ENCODE measurements at places on chromosomes 12 and 14.

- no peaks in the 10 kb centered on the region for H3K36me3 ChIP-seq
- H3K4me1 ChIP-seq = no peaks in the 10 kb centered on the region
- no peak overlapping the region for H3K4me3 ChIP-seq
- no peaks in the 10 kb centered on the region for H3K27me3 ChIP-seq
Observed at GRCh38 chr12:2118061-2118460, 65.3 kb downstream of the CACNA1C start.

DNA sequence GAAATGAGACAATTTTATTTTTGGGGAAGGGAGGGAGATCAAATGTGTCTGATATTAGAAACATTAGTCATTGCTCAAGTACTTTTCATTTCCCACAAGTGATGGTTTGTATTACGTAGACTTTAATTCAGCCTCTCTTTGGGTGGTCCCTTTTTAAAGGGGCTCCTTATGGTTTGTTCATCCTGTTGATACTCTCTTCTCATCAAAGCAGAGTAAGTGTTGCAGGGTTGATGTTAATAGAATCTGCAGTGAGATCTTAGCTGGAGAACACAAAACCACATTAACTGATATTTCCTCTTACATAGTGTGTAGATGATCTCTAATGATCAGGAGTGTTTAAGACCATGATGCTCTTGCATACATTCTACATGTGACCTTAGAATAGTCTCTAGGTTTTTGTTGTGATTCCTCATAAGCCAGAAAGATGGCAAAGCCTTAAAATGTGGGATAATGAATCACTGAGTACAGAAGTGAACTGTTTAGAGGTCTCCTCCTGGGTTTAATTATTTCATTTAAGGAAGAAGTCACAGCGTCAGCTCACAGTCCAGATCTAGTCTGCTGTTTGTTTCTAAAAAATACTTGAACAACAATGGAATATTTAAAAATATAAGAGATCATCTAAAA, 87.4 kb upstream of the PTPRR start:
- H3K36me3 ChIP-seq = no peaks in the 10 kb centered on the region
- no peaks in the 10 kb centered on the region for H3K4me1 ChIP-seq
- no peaks in the 10 kb centered on the region for H3K27me3 ChIP-seq
- H3K27ac ChIP-seq = no peak overlapping the region
- no peak overlapping the region for H3K4me3 ChIP-seq

DNA sequence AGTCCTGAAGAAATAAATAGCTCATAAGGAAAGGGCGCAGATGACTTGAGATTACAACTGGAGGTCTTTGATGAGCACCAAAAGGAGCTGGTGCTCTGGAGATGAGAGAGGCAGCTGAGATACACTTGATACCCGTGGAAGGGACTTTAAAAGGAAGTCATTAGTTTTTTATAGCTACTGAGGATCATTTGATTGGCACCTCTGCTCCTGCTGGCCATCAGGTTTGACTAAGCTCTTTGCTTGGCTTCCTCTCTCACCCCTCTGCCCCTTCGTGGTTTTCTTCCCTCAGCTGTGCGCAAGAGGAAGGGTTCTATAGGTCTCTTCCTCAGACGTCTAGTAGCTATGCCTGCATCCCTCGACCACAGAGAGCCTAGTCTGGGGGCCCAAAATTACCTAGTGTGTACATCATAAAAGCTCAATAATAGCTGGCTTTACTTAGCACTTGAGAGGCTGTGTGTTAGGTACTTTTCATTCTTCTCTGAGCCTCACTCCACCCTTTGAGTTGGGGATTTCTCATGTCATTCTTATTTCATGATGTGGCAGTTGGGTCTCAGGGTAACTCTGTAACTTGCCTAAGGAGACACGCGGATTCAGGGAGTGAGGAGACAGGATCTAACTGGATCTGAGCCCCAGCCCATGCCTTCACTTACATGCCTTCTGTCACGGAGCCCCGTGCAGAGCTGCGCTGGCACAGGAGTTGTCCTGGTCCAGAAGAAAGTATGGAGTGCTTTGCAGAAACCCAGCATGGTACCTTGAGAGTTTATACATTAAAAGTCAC, 68.4 kb upstream of the ASPG start:
- DNase-seq = no peak
- no peak overlapping the region for H3K27ac ChIP-seq
- H3K27me3 ChIP-seq = no peaks in the 10 kb centered on the region
- H3K4me1 ChIP-seq = no peaks in the 10 kb centered on the region
- no peak overlapping the region for H3K4me3 ChIP-seq

- H3K36me3 ChIP-seq = peaks cover 7% of the 10 kb centered on the region
- no peak overlapping the region for H3K27ac ChIP-seq
- DNase-seq = no peak
Observed at GRCh38 chr12:48084066-48084465, 21.8 kb downstream of the SENP1 start.

DNA sequence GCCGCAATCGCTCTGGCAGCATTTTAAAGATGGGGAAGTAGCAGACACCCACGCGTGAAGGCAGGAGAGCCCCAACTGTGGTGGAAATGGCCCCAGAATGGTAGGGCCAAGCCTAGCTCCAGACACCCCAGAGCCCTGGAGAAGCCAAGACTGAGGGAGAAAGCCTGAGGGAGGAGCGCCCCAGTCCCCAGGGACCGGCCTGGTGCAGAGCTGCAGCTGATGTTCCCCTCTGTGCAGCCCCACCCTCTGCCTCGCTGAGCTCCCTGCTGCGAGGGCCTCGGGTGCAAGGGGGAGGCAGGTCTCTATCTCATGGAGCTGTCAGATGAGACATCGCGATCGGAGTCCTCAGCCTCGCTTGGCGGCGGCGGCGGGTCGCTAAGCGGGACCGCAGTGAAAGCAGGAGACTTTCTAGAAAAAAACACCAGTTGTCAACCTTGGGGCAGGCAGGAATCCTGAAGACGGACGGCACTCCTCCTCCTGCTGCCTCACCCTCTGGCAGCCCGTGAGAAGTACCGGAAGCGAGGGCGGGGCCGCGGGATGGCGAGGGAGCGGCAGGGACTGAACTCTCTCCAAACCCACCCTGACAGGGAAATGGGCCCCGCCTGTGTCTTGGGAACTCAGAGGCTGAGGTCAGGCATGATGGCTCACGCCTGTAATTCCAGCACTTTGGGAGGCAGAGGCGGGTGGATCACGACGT, 6.0 kb downstream of the GAPDH start:
- DNase-seq = no peak
- no peak overlapping the region for H3K27ac ChIP-seq
- H3K4me3 ChIP-seq = no peak overlapping the region

GRCh38 chr12:108629151-108629550, 4.5 kb downstream of the SELPLG start:
- H3K36me3 ChIP-seq = no peaks in the 10 kb centered on the region
- peak overlapping the region; percentile 62 for H3K4me3 ChIP-seq
- no peak for DNase-seq
- peak overlapping the region; percentile 99 for H3K27ac ChIP-seq
- no peaks in the 10 kb centered on the region for H3K27me3 ChIP-seq

DNA sequence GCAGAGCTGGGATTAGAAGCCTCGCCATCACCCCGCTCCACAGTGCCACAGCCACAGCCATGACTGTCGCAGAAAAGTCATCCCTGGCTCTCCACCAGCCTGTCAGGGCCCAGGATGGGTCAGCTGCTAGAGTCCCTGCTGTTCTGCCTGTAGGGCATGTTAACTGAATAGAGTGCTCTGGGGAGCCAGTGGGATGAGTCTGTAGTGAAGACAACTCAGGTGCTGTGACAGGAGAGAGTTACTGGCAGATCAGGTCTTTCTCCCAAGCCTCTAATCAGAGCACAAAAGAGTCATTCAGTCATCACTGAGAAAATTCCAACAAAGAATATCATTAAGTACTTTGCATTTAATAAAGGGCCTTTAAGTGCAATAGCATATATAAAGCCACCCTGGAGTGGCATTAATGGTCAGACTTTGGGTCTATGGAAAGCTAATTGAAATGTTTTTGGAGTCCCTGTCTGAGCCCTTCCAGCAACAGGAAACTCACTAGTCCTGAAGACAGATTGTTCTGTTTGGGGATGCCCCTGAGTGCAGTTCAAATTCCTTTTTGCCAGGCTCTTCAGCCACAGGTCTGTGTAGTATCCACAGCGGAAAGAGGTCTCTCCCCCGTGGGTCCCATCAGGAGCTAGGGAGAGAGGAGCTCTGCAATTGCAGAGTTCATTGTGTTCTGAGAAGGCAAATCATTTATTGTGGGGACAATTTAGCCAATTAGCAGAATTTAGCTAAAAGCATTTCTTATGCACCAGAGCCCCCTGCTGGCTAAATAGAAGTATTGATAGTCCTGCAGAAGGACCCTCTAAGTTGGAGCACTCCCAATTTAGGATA, 45.2 kb upstream of the C14orf132 start:
- H3K4me3 ChIP-seq = no peak overlapping the region
- no peaks in the 10 kb centered on the region for H3K27me3 ChIP-seq
- H3K27ac ChIP-seq = no peak overlapping the region
- no peaks in the 10 kb centered on the region for H3K4me1 ChIP-seq
- H3K36me3 ChIP-seq = no peaks in the 10 kb centered on the region

DNA sequence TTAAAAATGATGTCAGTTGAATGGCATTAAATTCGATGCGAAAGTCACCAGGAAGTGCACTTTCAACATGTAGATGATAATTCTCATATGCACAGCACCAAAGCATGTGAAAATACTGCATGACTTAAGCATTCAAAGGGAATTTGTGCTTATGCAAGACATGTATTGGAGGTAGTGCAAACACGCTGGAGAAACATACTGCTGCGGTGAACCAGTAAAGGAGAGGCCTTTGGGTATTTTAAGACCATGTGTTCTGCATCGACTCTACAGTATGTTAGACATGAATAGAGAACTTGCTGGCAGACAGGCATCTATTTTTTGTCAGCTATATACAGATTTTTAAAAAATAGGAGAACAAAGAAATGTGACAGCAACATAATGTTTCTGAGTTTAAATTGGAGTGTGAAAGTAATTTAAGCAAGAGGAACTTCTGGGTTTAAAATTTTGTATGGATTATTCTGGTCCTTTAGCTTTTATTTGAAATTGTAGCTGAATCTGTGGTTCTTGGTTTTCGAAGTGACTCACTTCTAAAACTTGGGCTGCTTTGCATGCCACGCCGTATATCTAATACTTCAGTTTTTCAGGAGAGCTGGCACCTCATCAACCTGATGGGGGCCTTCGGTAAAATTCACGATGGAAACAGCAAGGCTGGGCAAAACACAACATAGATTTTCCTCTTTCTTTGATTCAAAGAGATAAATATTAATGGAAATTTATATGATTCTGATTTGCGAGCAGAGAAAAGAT, 408.7 kb downstream of the APAF1 start:
- H3K27me3 ChIP-seq = no peaks in the 10 kb centered on the region
- DNase-seq = no peak
- H3K36me3 ChIP-seq = no peaks in the 10 kb centered on the region
- no peak overlapping the region for H3K27ac ChIP-seq
- no peak overlapping the region for H3K4me3 ChIP-seq

DNA sequence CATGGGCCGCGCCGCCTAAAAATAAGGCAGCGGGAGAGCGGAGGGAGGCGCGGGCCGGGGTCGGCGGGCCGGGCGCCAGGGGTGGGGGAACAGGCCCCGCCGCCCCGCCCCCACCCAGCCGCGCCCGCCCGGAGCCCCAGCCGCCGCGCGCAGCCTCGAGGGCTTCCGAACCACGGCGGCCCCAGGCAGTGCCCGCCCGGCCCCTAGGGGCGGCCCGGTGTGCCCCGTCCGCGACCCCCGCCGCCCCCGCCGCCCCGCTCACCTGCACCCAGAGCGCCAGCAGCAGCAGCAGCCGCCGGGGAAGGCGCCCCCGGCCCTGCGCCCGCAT, 519 bp downstream of the JAG2 start:
- H3K36me3 ChIP-seq = no peaks in the 10 kb centered on the region
- H3K4me1 ChIP-seq = no peaks in the 10 kb centered on the region
- no peak overlapping the region for H3K27ac ChIP-seq
- DNase-seq = no peak
- H3K27me3 ChIP-seq = peaks cover 12% of the 10 kb centered on the region

DNA sequence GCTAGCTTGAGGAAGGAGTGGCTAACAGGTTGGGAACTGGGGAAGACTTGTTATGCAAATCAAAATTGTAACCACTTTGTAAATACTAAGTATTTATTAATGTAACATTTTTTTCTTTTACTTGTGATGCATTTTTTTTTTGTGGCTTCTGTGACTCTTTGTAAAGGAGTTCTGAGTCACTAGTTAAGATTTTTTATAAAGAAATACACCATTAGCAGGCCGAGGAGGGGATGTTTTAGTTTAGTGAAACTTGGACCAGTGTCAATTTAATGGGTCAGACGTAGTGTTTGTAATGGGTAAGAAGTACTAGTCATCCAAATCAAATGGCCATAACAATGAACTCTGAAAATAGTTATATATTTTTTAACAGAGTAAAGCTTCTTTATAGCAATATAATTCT, 43.1 kb downstream of the AKAP6 start:
- H3K36me3 ChIP-seq = no peaks in the 10 kb centered on the region
- DNase-seq = no peak
- peaks cover 20% of the 10 kb centered on the region for H3K4me1 ChIP-seq
- no peaks in the 10 kb centered on the region for H3K27me3 ChIP-seq
- H3K27ac ChIP-seq = no peak overlapping the region

- DNase-seq = no peak
- H3K4me3 ChIP-seq = no peak overlapping the region
- no peak overlapping the region for H3K27ac ChIP-seq
- no peaks in the 10 kb centered on the region for H3K27me3 ChIP-seq
Observed at GRCh38 chr14:71636076-71636475, 296.2 kb upstream of the RGS6 start.

DNA sequence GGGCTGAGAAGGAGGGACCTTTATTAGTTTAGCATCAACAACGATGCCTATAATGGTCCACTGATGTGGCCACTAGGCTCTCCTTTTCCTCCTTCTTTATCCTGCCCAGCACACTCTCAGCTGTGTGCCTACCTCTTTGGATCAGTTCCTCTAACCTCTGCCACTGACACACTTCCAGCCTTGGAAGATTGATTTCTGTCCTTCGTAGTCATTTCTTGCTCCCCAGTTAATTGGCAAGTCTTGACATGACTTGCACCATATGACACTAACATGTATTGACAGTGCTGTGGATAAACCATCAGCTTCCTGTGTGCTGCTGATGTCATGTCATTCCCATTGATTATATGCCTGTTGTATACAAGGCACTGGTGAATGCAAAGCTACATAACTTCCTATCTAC, 90.2 kb upstream of the PLEKHG7 start:
- H3K4me1 ChIP-seq = no peaks in the 10 kb centered on the region
- no peak overlapping the region for H3K27ac ChIP-seq
- no peaks in the 10 kb centered on the region for H3K36me3 ChIP-seq
- no peak overlapping the region for H3K4me3 ChIP-seq

DNA sequence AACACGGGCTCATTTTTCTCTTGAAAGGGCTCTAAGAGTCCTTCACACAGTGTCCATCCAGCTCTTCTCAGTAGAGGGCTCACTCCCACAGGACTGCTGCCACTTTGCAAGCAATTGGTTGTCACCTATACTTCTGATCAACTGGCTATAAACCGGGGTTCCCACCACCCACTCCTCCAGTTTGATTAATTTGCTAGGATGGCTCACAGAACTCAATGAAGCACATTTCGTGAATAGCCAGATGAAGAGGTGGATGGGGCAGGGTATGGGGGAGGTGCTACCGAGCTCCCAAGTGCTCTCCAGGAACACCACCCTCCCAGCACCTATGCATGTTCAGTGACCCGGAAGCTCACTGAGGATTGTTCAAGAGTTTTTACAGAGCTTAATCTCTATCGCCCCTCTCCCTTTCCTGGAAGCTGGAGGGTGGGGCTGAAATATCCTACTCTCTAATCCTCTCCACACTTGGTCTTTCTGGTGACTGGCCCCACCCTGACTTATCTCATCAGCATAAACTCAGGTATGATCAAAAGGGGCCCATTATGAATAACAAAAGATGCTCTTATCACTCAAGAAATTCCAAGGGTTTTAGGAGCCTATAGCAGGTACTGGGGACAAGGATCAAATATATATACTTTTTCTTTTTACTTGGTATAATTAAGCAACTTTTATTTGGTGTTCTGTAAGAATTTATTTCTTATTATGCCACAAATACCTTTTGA, 13.9 kb upstream of the EGLN3 start:
- H3K4me3 ChIP-seq = no peak overlapping the region
- DNase-seq = no peak
- H3K27me3 ChIP-seq = no peaks in the 10 kb centered on the region
- no peaks in the 10 kb centered on the region for H3K36me3 ChIP-seq
